Left hindlimb (tissue), 1 donor: ENCODE measurements at places on chromosomes 6 and 20.

DNA sequence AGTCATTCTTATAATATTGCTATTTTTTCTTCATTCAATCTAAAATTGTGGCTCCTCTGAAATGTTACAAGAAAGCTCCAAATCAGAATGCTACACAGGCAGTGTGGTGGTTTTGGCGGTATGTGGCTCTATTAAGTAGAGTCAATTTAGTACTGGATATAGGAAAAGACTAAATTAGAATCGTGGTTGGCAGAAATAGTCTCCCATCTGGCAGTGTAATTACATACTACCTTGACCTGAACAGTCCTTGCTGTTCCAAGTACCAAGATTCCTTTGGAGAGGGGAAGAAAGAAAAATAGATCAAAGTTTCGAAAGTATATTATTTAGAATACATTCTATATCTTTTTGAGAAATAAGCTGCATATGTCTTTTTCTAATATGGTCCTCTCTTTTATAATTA is 78.2 kb downstream of the C6orf118 start:
- no peak for DNase-seq

- DNase-seq: no peak
Observed at GRCh38 chr6:36897609-36898008, 11.9 kb downstream of the C6orf89 start.

DNA sequence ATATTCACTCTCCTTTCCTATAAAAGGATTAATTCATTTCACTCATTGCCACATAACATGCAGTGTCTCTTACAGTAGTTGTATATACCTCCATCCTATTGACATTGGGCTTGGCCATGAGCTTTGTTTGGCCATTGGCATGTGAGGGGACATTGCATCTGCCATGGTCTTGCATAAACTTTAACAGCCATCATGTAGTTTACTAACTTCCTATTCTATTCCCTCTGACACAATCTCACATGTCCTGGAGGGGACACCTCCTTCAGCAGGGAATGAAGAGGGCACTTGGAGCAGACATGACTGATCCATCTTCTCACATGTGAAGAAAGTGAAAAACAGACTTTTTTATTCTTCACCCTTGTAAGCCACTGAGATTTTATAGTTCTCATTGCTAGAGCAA is 115.5 kb upstream of the MARCKS start:
- no peak for DNase-seq

DNA sequence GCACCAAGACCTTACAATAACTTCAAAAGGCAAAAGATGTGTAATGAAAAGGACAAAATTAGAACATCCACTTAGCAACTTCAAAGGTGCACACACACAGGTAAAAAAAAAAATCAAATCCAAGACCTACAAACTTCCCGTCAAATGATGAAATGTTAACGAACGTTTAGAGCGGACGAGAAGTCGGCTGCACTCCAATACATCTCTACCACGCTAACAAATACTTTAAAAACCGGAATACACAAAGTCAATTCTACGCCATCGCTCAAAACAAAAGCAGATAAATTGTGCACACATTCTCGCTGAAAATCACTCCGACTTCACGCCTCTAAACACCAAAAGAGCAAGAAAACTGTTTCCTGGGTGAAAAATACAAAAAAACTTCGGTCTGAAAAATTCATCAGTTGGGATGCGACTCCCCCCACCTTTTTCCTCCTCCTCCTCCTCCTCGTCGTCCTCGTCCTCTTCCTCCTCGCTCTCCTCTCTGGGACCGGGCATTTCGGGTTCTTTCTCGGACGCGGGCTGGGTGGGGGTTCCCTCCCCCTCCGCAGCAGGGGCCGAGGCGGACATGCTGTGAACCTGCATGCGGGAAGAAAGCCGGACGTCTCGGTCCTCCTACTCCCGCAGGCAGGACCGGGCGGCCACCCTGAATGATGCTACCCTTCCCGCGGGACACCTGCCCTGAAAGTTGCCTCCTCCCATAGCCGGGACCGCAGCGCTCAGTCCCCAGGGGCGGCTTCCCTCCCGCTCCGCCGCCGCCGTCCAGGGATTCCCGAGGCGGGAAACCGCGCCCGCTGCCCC is 712 bp downstream of the DEK start:
- DNase-seq: no peak

DNA sequence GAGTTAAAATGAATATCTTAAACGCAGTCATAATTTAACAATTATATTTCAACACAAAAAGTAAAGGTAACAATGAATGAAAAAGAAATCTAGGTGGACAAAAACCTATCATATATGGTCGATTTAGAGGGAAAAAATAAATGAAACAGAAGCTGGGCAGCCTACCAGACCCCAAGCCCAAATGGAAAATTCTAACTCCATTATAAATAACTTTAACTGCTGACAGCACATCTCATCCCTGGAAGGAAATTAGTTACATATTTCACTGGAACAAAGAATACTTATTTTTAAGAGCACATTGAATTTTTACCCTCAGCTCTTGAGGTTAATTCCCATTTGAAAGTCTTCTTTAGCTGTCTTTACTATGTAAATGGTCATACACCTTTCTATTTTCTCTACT is 39.1 kb downstream of the COL12A1 start:
- DNase-seq: no peak

GRCh38 chr20:33162753-33163152 is 5.2 kb upstream of the BPIFA2 start:
- DNase-seq: no peak

- DNase-seq: no peak
Observed at GRCh38 chr6:144467921-144468320, 182.8 kb downstream of the UTRN start.

GRCh38 chr6:98828941-98829411 is 5.4 kb upstream of the POU3F2 start:
- no peak for DNase-seq

- peak; percentile 63 for DNase-seq
Observed at GRCh38 chr20:16803965-16804792, 56.0 kb downstream of the OTOR start.

GRCh38 chr6:169801396-169802160 is 50.2 kb downstream of the ERMARD start:
- DNase-seq: peak; percentile 15

DNA sequence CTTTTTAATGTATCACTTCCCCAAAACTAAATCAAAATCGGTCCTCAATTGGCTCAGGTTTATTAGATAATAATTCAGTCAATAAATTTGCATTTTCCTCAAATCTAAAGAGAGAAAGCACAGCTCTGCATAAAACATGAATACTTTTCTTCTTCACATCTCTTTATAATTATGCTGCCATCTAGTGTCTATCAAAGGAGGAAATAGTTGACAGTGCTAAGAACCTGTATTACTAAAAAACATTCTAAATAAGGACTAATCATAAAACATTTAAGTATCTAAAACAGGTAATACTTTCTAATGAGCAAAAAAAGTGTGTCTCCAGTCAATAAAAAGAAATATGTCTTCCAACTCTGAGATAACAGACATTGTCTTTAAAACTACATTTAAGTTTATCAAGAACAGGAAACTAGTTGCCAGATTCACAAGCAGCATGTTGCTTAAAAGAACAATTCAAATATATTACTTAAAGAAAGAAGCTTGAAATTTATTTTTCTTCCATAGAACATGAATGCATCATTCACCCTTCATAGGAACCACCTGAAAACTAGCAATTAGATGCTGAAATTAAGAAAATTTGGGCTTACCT is 56.5 kb upstream of the DST start:
- DNase-seq: no peak

GRCh38 chr6:10190042-10190441 is 224.8 kb downstream of the TFAP2A start:
- no peak for DNase-seq

DNA sequence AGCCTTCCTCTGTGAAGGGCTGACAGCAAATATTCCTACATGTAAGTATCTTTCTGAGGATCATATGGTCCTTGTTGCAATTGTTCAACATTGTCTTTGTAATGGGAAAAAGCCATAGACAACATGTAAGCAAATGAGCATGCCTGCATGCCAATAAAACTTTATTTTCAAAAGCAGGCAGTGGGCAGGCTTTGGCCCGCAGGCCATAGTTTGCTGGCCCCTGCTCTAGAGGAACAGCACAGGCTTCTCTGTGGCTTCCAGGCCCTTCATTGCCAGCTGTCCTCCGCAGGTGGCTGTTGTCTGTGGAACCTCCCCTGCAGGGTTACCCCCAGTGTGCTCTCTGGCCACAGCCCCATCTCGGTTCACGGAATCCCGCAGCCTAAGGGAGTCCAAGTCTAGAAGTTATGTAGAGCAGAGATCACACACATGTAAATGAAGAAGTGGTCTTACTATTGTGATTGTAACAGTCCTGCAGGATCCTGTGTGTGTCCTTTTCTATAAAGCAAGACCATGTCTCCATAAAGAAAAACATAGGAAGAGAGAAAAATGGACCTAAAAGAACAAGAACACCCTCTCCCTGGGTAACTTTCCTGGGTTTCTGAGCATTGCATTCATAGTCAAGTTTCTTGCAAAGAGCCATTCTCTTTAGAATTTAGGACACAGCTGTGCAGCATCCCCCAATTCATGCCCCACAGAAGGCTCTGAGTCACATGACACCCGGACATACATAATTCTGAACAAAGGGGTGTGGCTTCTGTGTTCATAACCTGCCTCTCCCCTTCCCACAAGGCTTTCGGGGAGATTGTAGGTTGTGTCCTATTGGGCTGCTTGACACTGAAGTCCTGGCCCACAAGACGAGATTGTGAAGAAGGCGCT is 10.0 kb downstream of the UNC93A start:
- DNase-seq: no peak

DNA sequence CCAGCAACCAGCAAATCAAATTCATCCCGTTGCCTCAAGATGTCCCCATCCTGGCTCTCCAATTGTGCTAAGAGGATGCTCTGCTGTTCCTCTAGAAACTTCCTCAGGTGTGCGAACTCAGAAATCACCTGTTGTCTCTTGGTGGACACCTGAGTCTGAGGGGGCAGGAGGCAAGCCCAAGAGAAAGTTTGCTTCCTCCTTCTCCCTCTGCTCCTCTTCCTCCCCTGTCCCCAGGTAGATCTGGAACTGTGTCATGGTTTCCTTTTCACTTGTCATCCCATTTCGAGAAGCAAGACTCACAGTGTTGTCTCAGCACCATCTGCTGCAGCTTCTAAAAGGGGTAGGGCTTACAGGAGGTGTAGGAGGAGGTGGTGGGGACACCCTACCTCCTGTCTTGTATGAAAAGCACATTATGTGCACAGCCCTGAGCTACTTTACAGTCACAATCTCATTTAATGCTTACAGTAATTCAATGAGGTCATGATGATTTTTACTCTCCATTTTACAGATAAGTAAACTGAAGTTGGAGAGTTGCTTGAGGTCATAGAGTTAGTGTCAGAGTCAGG is 2.5 kb downstream of the TRIM10 start:
- DNase-seq: no peak

GRCh38 chr6:94562846-94563245 is 1014.5 kb upstream of the MANEA start:
- no peak for DNase-seq

DNA sequence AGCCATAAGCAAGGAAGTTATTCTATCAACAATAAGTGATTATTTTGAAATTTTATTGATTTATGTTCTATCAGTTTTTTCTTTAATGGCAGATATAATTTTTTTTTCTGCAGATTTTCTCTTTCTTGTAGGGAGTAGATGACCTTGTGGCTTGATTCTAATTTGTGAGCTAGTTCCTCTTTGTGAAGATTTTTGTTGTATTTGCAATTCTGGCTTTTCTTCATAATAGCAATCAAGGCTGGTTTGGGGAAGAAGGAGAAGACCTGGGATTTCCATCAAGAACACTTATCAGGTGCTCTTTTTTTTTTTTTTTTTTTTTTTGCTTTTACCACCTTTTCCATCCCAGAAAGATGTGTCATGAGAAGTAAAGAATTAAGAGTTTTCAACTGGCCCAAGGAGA is 324.2 kb upstream of the MAN1A1 start:
- DNase-seq: no peak

DNA sequence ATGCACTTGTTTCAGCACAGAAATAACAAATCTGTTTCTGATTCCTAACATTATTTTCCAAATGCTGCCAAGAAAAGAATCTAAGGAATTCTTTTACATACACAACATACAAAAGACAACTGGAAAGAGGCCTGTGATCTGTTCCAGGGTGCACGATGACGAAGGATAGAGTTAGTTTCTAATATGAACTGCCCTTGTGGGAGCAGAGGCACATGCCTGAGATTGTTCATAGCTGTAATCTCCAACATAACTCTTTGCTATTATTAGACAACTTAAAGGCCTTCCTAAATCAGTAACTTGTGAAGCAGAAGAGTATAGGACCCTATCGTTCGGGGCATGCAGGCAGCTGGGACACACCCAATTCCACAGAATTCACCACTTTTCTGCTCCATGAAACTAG is 41.2 kb upstream of the NHSL1 start:
- no peak for DNase-seq

DNA sequence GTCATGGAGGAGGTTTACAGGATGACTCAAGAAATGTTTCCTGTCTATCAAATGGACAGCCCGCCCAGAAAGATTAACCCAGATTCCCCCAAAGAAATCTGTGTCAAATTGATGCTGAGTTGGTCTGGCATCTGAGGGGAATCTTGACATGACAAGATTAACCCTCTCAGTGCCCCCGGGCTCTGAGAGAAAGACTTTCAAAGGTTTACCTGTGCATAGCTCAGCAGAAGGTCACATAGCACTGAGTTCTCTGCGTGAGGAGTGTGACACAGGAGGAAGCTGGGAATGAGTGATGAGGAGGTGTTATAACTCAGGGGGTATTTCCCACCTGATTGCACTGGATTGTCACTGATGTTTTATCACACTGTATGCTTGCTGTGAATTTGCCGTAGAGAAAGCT is 601.2 kb downstream of the DHX35 start:
- no peak for DNase-seq

GRCh38 chr6:147190556-147190955 is 13.7 kb upstream of the STXBP5 start:
- DNase-seq: no peak

DNA sequence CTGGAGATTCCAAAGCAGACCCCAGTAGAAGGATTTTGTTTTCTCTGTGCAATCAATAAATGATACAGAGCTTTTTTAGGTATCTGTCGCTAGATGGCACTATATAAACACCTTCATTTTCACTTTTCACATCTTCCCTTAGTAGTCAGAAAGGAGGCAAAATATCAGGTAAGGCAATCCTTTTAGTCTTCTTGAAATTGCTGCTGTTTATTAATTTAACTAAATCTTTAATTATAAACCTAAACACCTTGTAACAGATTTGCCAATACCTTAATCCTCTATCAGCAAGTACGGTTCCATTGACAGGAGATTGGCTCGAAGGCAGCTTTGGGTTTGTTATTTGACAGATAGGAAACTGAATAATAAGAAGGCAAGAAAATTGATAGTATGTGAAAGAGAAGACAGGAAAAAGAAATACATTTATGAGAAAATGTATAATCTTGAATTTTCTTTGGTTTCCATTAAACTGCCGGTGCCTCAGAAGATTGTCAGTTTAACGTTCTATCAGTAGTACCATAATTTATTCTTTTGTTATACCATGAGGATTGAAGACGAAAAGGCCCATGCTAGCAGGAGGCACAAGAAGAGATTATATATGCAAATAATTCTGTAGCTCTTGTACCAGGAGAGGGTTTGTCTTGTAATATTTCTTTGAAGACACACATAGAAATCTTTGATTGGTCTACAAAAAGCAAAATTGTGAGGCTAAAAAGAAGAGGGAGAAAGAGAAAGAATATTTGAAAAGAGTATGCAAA is 23.5 kb upstream of the IBTK start:
- DNase-seq: no peak
